ENCODE measurements at places on chromosomes 7 and 10.

DNA sequence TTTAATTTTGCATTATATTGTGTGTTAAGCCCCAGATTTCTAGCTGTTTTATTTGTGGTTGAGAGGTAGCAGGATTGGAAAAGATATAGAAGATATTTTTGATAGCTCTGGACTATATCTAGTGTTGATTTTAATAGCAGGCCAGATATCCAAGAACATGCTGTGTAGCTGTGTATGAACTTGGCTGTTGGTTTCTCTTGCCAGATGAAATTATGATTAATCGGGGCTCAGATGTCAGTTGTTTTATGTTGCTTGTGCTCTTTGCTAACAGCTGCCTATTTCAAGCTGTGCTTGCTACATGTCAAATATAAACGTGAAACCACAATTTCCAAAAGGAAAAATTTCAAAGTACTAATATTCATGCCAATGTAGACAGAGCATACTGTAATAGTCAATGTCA is 141.1 kb downstream of the GRM3 start:
- H3K4me1 ChIP-seq: no peaks in the 10 kb centered on the region
- no peak for DNase-seq

GRCh38 chr7:138935465-138936011 is 45.7 kb downstream of the KIAA1549 start:
- no peaks in the 10 kb centered on the region for H3K27me3 ChIP-seq
- no peaks in the 10 kb centered on the region for H3K4me1 ChIP-seq
- H3K4me3 ChIP-seq: no peak overlapping the region

GRCh38 chr10:115654961-115655360 is 561.8 kb downstream of the ATRNL1 start:
- H3K4me3 ChIP-seq: no peak overlapping the region
- H3K36me3 ChIP-seq: no peaks in the 10 kb centered on the region
- no peak overlapping the region for H3K27ac ChIP-seq
- no peaks in the 10 kb centered on the region for H3K4me1 ChIP-seq
- DNase-seq: no peak
- no peaks in the 10 kb centered on the region for H3K27me3 ChIP-seq

- peaks cover 8% of the 10 kb centered on the region for H3K4me1 ChIP-seq
- H3K27ac ChIP-seq: peak overlapping the region; percentile 21
- DNase-seq: no peak
- H3K36me3 ChIP-seq: peaks cover 38% of the 10 kb centered on the region
- no peak overlapping the region for H3K4me3 ChIP-seq
- no peaks in the 10 kb centered on the region for H3K27me3 ChIP-seq
Observed at GRCh38 chr10:86709396-86710185, 41.3 kb downstream of the LDB3 start.

DNA sequence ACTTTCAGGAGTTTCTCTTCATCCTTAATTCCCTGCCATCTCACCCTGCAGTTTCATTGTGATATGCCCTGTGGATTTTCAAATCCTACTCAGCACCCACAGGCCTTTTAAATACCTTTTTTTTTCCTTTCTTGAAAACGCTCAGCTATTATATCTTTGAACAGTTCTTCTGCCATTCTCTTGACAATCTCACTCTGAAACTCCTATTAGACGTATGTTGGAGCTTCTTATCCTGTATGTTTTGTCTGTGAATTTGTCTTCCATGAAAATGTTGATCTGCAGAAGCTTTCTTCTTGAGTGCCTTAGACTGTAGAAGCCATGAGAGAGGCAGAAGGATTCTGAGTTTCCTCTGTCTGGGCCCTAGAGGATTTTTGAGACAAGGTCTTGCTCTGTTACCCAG is 18.9 kb upstream of the YAE1 start:
- no peaks in the 10 kb centered on the region for H3K4me1 ChIP-seq
- H3K27ac ChIP-seq: no peak overlapping the region
- DNase-seq: no peak
- no peaks in the 10 kb centered on the region for H3K27me3 ChIP-seq

DNA sequence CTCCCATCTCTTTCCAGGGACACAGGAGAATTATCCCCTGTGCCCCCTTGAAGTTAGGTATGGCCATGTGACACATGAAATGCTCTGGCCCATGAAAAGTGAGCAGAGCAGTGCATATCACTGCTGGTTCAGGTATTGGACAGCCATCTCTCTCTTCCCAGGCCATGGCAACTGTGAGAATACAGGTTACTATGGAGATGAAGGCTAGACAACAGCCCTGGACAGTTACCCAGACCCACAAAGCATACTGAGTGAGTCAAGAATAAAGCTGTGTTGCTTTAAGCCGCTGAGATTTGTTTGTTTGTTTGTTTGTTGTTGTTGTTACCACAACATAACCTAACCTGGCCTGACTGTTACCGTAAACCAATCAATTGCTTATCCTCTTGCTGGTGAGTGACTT is 722.3 kb downstream of the KCNMA1 start:
- H3K27ac ChIP-seq: no peak overlapping the region
- H3K36me3 ChIP-seq: peaks cover 13% of the 10 kb centered on the region
- H3K27me3 ChIP-seq: no peaks in the 10 kb centered on the region
- no peak overlapping the region for H3K4me3 ChIP-seq
- H3K4me1 ChIP-seq: peaks cover 4% of the 10 kb centered on the region

GRCh38 chr10:36281831-36282331 is 639.8 kb upstream of the FZD8 start:
- DNase-seq: no peak
- no peaks in the 10 kb centered on the region for H3K36me3 ChIP-seq
- H3K27me3 ChIP-seq: no peaks in the 10 kb centered on the region
- no peaks in the 10 kb centered on the region for H3K4me1 ChIP-seq
- no peak overlapping the region for H3K27ac ChIP-seq

- H3K27ac ChIP-seq: peak overlapping the region; percentile 26
- DNase-seq: no peak
- no peaks in the 10 kb centered on the region for H3K36me3 ChIP-seq
- peaks cover 8% of the 10 kb centered on the region for H3K4me1 ChIP-seq
Observed at GRCh38 chr10:32954080-32954479, 4.0 kb downstream of the ITGB1 start.

GRCh38 chr10:76911184-76911583 is 726.4 kb downstream of the KCNMA1 start:
- DNase-seq: no peak
- no peaks in the 10 kb centered on the region for H3K27me3 ChIP-seq
- H3K4me3 ChIP-seq: no peak overlapping the region
- H3K27ac ChIP-seq: no peak overlapping the region
- no peaks in the 10 kb centered on the region for H3K4me1 ChIP-seq

DNA sequence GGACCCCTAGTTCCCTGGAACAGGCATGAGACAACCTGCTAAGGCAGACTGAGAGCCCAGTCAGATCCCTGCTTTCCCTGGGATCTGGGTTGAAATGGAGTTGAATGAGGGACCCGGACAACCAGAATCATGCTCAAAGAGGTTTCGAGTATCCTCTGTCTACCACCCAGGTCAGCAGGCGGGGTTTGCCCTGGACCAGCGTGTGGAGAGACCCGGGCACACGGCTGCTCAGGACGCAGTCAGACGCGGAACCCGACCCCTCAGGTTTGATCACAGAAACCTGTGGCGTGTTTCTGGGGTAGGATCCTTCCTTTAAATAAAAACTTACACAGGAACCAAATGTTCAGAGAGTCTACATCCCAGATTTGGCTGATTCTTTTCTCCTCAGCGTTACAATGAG is 330.6 kb downstream of the PTPRN2 start:
- no peaks in the 10 kb centered on the region for H3K4me1 ChIP-seq
- H3K4me3 ChIP-seq: no peak overlapping the region
- no peaks in the 10 kb centered on the region for H3K36me3 ChIP-seq
- H3K27ac ChIP-seq: no peak overlapping the region
- no peaks in the 10 kb centered on the region for H3K27me3 ChIP-seq

- no peaks in the 10 kb centered on the region for H3K36me3 ChIP-seq
- no peaks in the 10 kb centered on the region for H3K27me3 ChIP-seq
- no peaks in the 10 kb centered on the region for H3K4me1 ChIP-seq
Observed at GRCh38 chr7:129872054-129872453, 80.7 kb downstream of the UBE2H start.

All from ascending aorta (tissue), 2 donors.